ENCODE measurements at places on chromosomes 5 and 9.
A peak's percentile ranks its signal among the peaks of the same experiment; 100 is the strongest.

DNA sequence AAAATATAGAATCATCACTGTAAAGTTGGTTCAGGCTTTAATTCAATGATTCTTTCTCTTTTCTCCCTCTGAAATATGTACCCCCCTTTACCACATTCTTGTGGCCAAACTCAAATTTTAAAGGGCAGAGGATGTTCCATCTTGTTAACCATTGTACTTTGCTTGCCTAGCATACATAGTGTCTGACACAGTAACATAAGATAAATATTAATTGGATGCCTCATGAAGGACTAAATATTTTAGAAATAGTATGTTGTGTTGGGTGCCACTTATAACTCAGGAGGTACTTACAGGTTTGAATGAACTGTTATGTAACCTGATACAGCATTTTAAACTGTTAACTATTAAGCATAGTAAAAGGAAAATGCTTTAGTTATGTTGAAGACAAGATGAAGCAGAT lies 71.5 kb downstream of the NIPBL start:
- no peak for DNase-seq

GRCh38 chr5:38535248-38535750 lies 21.1 kb downstream of the LIFR start:
- DNase-seq, result no peak

- DNase-seq, result no peak
These were observed 145.7 kb downstream of the ZSWIM6 start for GRCh38 chr5:61477788-61478187.

DNA sequence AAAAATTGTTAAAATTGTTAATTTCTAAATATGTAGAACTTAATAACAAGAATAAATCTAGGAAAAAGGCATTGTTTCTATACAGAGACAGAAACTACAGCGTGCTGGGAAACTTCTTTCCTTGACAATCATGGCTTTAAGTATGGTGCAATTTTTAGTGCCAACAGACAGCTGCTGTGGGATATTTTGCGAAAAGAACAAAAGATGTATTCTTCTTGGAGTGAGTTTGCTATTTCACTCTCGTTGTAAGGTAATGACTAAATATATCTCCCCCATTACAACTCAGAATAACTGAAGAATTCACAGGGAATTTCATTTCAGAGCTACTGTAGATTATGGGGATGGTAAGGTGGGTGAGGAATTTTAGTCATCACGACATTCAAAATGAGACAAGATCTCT lies 2055.0 kb upstream of the ACO1 start:
- no peak for DNase-seq

DNA sequence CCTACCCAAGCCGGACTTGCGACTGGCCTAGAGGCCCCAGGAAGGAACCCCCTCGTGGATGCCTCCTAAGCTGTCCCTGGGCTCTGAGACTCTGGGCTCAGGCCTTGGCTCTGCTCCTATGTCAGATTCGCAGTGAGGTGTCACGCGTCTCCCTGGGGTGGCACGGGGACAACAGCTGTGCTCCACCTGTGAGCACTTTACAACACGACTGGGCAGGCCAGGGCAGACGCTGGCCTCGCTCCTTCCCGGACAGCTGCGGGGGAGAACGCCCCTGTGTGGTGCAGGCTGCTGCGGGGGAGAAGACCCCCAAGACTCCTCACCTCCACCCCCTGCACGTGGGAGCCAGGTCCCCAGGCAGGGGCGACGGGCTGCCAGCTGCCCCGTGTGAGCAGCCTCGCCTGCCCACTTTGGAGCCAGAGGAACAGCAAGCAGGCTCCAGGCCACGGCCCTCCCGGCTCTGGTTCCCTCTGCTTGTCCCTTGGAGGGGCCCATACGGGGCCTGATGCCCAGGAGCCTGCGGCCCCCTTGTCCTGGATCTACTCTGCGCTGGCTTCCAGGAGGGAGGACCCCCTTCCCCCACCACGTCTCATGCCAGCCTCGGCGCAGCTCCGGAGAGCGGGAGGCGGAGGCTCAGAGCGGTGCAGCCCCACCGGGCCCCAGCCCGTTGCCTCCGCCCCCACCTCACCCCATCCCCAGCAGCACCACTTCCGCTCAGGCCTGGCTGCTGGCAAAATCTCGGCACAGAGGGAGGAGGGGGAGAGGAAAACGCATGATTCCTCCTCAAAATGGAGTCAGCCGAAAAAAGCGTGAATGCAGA lies 36.0 kb downstream of the SARDH start:
- peak; percentile 57 for DNase-seq

Data from activated CD4-positive, alpha-beta T cell treated with anti-CD3 and anti-CD28 coated beads for 1 hour (primary cell).